ENCODE measurements at places on chromosomes 5 and 9.

- no peak overlapping the region for H3K27ac ChIP-seq
- H3K4me3 ChIP-seq: no peak overlapping the region
- peaks cover 31% of the 10 kb centered on the region for H3K4me1 ChIP-seq
- no peak for DNase-seq
Observed at GRCh38 chr9:76414661-76415060, 20.4 kb upstream of the RFK start.

DNA sequence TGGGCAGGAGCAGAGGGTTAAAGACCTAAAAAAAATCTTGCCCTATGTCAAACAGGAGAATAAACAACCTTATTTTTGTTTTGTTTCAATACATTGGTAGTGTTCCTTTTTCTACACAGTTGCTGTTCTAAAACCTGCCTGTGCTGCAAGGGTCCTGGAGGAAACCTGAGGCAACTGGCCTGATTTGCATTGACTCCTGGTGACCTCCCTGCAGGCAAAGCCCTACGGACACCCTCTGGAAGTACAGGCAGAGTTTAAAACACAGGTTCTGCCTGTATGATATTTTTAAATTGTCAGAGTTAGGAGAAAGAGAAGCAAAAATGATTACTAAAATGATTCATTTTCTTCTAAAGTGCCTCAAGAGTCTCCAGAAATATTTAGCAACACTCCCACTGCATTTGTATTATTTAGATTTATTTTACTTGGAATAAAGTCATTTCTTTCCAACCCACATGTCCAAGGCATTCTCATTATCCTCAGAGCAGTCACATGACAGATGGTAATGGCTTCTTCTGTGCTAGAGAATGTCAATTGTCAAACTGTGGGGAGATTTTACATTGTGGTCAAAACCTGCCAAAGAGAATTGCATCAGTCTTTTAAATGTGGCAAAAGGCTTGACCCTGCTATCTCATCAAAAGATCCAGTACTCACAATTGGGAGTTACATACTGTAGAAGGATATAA is 559.6 kb downstream of the CETN3 start:
- no peak for DNase-seq
- no peaks in the 10 kb centered on the region for H3K36me3 ChIP-seq
- H3K27ac ChIP-seq: no peak overlapping the region
- no peaks in the 10 kb centered on the region for H3K27me3 ChIP-seq

- DNase-seq: no peak
- H3K36me3 ChIP-seq: peaks cover 12% of the 10 kb centered on the region
- H3K4me1 ChIP-seq: peaks cover 2% of the 10 kb centered on the region
- no peak overlapping the region for H3K4me3 ChIP-seq
- H3K27ac ChIP-seq: no peak overlapping the region
Observed at GRCh38 chr9:127524373-127524772, 73.1 kb downstream of the LRSAM1 start.

DNA sequence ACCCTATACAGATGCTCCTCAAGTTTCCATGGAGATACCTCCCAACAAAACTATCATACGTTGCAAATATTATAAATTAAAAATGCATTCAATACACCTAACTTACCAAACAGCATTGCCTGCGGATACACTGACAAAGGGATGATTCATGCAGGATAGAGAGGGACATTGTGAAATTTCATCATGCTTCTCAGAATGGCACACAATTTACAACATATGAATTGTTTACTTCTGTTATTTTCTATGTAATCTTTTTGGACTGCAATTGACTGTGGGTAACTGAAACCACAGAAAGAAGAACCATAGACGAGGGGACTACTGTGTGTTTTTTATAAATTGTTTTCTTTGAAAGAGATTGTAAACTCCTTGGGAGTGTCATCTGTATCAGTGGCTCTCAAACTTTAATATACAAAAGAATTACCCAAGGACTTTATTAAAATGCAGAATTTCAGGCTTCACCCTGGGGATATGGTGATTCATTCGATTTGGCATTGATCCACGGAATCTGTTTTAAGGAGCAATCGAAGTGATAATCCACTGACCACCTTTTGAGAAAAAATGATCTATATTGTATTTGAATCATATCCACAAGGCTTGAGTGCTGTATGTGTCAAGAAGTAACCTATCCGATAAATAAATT is 146.4 kb downstream of the SGCD start:
- no peak overlapping the region for H3K27ac ChIP-seq
- peaks cover 14% of the 10 kb centered on the region for H3K27me3 ChIP-seq
- no peaks in the 10 kb centered on the region for H3K36me3 ChIP-seq
- no peak for DNase-seq
- H3K4me1 ChIP-seq: peaks cover 21% of the 10 kb centered on the region

- no peaks in the 10 kb centered on the region for H3K27me3 ChIP-seq
- H3K4me3 ChIP-seq: no peak overlapping the region
- DNase-seq: no peak
- H3K4me1 ChIP-seq: peaks cover 27% of the 10 kb centered on the region
- H3K36me3 ChIP-seq: peaks cover 2% of the 10 kb centered on the region
Observed at GRCh38 chr5:67306965-67307607, 110.5 kb upstream of the CD180 start.

All from activated T-cell treated with anti-CD3 and anti-CD28 coated beads, Interleukin-2, amount 50 U/mL, for 72 hours (primary cell).